Hippocampal formation (tissue), 2 donors: ENCODE measurements at places on chromosomes 7 and 10.

- no peak for DNase-seq
Observed at GRCh38 chr10:78028438-78029268, 662 bp downstream of the POLR3A start.

DNA sequence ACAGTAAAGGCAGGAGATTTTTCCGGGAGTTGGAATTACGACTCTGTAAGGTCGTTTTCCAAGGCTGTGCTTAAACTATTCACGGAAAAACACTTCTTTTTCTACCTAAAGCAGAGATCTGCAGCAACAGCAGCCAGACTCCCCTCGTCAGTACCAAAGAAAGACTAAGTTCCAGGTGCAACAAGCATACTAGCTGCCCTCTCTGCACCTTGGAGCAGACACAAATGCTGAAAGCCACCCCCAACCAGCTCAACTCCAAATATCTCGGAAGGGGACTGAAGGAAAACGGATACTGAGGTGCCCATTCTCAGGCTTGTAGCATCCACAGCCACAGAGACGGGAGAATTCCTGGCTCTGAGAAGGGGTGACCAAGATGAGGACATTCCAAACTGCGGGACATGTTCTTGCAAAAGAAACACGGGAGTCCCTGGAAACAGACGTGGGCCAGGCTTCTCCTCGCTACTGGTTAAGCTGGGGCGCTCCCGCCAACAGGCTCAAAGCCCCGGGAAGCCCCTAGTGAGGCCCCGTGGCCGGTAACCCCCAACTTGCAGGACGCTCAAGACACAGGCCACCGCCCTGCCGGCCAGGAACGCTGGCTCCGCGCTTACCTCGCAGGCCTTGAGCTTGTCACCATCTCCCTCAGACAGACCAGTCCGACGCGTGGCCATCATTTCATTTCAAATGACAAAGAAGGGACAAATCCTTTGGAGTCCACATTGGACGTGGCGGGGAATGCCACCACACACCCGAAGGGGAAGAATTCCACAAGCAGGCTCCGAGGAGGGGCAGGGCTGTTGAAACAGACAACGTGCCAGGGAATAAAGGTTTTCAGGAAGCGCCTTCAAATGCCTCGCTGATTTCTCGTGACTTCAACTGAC lies 2.2 kb downstream of the ARHGAP21 start:
- DNase-seq = peak; percentile 23

DNA sequence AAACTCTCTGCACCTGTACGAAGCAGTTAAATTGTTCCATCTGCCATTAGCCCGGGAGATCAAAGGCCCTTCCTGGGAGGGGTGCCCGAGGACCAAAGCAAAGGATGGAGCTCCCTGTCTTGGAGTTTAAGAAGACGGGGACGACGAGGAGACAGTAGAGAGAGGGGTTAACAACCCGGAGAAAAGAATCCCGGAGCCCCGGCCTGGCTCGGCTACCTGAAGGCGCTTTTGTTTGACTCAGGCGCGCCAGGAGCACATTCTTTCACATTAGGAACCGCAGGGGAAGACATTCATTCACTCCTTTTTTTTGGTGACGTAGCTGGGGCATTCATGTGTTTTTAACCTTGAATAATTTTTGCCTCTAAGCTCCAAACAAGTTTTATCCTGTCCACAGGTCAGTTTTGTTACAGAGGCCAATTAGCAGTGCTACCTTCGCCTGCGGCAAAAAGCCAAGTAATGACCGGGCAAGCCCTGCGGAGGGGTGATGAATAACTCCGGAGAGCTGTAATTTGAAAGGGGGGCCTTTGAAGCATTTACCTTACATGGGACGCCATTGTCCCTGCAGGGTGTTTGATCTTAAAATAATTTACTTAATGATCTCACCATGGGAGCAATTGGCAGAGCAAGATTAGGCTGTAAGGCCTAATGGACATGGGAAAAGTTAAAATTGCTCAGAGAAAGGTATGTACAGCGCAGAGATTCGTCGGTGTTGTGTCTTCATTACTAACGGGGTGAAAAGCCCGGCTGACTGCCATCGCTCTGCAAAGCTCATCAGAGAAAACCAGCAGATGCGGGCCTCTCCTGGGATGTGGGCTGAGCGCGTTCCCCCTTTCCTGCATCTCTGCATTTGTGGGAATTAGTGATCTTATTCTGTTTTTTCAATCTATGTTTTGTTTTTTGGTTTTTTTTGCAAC lies 258.0 kb upstream of the SP4 start:
- DNase-seq = no peak

DNA sequence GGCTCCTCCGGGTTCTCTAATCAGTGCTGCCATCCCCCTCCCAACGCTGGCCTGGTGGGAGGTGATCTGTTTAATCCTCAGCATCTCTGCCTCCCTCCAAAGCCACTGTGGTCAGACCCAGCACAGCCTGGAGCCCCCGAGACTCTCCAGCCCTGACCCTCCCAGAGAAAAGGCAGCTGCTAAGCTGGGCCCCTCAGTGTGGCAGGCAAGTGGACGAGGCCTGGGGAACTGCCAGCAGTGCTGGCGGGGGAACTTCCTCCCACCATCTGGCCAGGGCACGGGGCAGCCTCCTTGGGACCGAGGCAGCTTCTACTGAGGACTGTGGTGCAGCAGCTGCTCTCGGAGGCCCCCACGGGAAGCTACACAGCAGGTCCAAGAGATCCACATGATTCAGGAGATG lies 51.1 kb downstream of the DPYSL4 start:
- DNase-seq = no peak

DNA sequence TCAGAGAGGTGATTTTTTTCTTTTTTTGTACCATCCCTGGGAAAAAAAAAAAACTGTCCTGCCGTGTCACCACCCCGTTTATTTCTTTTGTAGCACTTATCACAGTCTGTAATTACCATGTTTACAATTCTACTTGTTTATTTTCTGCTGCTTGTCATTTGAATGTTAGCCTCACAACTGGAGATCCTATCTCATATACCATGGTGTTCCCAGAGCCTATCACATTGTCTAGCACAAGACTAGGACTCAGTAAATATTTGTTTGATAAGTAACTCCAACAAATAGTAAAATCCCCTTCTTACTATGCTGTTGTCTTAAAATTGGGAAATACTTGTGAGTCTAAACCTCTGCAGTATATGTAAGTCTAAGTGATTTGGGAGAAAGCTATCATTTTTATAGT lies 36.0 kb downstream of the MKLN1 start:
- no peak for DNase-seq

DNA sequence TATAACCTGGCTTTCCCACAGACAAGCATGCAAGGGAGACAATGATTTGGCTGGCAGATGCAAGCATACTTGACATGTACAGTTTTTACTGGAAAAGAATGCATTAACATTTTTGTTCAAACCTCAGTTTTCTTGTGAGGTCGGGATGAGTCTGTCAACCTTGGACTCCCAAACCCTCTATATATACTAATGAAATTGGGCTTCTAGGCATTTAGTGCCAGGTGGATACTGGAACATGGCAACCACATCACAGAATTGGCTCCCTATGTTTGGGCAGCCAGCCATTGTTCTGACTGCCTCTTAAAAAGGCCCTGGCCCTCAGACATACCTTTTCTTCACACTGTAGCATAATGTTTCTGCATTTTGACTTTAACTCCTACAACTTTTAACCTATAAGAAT lies 39.1 kb downstream of the CDK6 start:
- DNase-seq = no peak

DNA sequence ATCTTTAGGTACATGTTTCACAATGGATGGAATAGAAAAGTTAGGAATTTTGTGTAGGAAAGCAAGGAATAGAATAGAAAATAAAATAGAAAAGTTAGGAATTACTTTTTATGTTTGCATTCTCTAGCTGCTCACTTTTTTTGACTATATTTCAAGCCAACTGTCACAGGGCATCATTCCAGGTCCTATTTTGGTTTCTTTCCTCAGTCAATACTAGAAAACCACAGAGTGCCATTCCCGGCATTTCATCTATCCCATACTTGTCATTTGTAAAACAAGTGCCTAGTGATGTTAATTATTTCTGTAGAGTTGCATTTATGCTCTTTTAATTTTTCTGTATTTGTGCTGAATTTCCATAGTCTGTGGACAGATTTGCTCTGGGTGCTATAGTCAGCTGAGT lies 66.2 kb downstream of the SDK1 start:
- DNase-seq = no peak
